ENCODE measurements at places on chromosomes 16 and 17.

DNA sequence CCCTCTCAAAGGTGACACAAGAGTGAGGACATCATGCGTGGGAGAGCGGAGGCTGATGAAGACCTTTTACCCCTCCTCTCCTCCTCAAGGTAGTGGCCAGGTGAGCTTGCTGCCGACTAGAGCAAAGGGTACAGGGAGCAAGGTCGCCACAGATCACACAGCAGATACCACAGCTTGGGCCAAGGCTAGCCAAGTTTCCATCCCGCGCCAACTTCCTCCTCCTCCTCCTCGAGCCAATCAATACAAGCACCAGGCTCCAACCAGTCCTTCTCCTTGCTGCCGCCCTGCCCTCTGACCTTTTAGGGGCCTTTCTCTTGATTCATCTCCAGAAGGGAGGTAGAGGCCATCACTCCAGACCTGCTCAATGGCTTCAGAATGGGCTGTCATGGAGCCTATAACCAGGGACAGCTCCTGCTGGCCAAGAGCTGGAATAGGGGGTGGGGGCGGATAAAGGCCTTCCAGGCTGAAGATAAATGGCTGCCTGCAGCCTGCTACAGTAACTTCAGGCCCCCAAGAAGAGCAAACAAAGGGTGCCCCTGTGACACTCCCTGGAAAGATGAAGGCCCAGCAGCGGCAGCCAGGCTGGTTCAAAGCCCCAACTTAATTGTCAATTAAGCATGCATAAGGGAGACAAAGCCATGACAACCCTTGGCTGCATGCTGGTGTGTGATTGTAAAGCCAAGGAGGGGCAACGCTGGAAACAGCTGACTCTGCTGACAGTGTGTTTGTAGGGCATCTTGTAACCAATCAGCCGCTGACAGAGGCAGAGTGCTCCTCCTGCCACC lies 17.8 kb downstream of the HNF1B start:
- DNase-seq = no peak

DNA sequence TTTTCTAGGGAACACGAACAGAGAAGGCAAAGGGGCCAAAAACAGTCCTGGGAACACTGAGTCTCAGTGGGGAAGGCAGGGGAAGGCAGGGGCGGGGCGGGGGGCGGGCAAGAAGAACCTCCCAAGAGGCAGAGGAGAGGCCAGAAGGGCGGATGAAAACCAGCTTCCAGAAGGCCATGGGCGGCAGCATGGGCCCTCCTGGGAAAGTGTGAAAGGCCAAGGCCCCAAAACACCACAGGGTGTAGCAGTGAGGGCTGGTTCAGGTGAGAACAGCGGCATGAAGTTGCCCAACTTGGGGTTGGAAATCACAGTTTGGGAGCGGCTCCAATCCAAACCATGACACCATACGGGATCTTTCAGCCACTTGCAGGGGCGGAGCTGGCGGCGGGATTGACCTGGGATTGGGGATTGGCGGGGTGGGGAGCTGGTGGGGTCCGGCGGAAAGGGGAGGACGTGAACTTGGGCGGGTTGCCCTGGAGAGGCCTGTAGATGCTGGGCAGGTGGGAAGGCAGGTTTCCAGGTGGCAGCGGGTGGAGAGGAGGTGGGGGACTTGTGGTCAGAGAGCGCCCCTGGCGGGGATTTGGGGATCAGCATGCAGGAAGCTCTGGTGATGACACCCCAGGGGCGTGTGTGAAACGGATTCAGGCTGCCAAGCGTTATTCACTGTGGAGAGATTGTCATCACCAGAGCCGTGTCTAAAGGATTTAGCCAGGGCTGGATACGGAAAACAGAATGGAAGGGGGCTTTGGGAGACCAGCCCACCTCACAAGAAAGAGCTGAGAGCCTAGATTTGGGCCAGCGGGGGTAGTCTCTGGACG lies 80.9 kb downstream of the ARHGAP23 start:
- no peak for DNase-seq

GRCh38 chr17:1617620-1618174 lies 10.9 kb downstream of the SLC43A2 start:
- DNase-seq = peak; percentile 45

DNA sequence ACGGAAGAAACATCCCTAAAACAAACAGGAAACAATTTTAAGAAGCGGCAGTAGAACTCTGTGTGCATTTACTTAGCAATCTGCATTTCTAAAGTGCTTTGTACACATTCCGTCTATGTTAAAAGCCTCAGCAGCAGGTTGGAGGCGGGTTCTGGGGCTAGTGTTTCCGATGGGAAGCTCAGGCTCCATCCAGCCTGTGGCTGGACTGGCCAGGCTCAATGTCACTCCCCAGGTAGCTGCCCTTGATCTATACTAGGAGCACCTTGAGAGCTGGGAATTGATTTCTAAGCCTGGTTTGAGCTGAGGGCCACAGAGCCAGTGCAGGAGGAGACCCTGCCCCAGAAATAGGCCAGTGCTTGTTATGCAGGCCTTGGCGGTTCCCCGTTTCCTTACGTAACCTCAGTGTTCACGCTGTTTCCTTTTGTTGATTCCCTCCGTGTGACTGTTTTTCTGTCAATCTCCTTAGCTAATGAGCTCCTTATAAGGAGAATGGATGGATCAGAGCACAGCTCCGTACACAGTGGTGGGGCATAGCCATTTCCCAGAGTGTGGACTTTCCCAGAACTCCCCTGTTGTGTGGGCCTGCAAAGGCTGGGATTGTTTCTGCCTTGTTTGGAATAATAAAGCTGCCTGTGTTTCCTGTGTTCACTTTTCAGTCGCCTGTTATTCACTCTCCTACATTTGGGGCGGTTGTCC lies 21.4 kb downstream of the ADORA2B start:
- peak; percentile 26 for DNase-seq

DNA sequence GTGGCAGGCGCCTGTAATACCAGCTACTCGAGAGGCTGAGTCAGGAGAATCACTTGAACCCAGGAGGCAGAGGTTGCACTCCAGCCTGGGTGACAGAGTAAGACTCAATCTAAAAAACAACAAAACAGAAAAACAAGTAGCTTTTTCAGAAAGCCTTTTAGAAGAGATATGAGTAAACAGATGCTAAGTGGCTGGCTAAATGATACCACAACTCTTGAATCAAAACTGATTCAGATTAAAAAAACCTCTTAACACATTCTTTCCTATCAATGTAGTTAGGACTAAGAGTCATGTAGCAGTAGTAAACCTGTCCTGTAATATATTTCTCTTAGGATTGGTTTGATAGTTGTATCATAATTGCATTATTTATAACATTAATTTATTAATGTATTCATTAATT lies 23.0 kb downstream of the PPM1D start:
- no peak for DNase-seq

DNA sequence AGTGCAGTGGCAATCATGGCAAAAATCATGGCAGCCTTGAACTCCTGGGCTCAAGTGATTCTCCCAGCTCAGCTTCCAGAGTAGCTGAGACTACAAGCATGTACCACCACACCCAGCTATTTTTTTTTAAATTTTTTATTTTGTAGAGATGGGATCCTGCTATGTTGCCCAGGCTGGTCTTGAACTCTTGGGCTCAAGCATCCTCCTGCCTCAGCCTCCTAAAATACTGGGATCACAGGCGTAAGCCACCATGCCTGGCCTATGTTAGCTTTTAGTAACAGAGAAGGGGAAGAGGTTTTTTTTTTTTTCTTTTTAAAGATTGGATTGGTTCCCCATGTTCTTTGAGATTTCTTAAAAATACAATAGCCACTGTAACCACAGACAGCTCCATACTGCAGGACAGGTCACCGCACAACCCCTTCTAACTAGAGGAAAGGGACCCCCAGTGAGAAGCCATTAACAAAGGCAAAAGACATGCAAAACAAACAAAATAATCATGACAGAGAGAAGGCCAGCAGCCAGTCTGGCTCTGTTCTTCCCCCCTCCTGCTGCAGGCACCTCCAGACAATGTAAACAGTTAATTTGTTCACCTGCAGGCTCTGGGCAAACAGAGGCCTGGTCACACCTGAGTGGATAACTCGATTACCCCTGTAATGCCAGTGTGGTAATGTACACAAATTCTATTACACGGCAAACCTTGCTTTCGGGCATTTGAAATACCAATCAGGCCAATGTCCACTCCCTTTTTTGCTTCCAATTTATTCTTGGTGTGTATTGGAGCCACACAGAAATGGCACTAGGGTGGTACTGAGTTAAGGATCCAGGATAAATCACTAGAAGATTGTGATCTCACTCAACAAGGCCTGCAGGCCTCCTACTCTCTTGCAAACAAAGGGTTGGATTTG lies 52.9 kb downstream of the SNX11 start:
- no peak for DNase-seq

DNA sequence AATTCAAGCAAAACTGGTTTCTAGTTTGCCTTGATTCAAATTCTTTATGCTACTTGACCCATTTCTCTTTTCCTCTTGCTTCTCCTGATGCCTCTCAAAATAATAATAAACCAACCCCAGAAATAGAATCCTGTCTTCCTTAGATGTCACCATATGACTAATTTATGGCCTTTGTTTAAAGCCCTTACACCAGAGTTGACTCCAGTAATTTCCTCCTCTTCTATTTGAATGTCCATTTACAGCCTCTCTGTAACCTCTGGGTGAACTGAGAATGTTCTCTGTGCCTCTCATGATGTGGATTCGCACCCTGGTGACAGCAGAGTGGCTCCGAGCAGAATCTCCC lies 31.5 kb downstream of the ZFHX3 start:
- DNase-seq = no peak

GRCh38 chr17:70875729-70876310 lies 706.5 kb downstream of the KCNJ2 start:
- DNase-seq = no peak

DNA sequence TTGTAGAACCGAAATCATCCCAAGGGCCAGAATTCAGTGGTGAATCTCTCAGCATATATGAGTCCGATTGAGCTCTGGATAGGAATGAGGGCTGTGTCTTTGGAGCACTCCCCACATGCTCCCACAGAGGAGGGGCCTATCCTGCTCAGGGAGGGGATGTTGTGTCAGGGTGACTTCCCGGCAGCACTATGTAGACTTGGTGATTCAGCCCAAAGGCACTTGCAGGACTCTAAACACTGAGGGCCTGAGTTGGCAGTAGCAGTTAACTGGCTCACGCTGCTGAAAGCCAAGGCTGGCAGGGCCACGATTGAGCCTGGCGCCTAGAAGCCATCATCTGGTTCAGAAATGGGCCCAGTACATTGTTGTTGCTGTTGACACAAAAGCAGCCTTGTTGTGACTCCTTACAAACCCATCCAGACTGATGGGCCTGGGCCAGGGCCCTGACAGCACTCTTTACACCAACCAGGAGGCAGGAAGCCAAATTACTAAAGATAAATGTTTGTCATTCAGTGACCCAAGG lies 31.9 kb downstream of the NMT1 start:
- no peak for DNase-seq

DNA sequence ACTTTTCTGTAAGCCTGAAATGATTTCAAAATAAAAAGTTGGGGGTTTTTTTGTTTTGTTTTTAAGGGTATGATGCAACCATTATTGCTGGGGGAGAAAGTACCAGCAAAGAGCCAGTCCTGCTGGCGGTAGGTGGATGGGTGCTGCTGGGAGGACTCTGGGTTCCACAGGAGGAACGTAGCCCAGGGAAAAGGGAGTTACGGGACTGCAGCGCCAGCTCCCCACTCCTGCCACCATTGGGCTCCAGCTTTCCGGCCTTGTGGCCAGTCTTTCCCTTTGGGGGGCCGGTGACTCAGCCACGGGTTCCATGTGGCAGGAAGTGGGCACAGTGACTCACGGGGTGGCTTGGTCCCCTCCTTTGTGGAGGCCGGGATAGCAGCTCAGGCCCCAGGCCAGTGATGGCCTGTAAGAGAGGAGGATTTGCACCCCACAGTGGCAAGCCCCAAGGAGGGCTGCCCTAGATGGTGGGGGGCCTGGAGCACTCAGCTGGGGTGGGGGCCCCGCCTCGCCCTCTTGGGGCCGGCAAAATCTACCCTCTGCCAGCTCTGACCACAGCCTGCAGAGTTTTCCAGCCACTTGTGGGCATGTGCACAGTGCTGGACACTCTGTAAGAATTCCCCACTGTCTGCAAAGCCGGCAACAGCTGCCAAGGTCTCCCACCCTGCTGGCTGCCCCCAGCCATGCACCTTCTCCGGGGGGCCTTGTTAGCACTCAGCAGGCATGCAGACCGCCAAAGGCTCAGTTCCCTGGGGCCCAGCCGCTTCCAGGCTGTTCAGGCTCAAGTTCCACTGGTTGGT lies 30.4 kb downstream of the SOCS3 start:
- DNase-seq = peak; percentile 83

DNA sequence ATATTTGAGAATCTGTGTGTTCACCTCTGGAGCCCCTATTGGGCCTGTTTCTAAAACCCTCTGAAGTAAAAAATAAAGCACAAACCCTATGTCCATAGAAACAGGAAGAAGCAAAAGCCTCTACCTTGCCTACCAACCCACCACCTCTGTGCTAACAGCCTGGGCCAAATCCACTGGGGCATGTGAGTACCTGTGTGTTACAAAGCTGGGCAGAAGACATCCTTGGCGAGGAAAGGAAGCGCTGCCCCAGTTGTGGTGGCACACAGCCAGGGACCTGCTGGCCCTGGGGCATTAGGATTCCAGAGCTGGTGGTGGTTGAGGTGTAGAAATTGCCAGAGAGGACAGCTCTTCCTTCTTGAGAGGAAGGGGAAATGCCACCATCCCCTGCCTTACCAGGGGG lies 30.0 kb downstream of the MYO18A start:
- DNase-seq = no peak

DNA sequence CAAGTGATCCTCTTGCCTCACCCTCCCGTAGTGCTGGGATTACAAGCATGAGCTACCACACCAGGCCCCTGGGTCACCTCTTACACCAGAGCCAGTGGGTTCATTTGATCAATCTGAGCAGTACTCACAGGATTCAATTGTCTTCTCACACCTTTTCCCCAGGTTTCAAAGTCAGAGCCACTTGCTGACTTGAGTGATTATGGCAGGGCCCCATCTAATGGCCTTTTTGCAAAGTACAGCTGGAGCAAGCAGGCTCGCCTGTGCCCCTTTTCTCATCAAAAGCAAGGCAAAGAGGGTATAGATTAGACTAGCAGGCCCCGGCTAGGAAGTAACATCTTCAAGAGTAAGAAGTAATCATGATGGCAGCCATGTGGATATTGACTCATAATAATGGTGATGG lies 114.8 kb upstream of the NOL11 start:
- DNase-seq = no peak

- DNase-seq = no peak
Observed at GRCh38 chr17:34899643-34900291, 61.5 kb downstream of the CCT6B start.

- peak; percentile 19 for DNase-seq
Observed at GRCh38 chr17:27760069-27760885, 40.1 kb downstream of the NOS2 start.

GRCh38 chr17:11140501-11140900 lies 100.5 kb upstream of the SHISA6 start:
- DNase-seq = no peak

All from bone marrow (tissue), 2 donors.